Stimulated activated CD4-positive, alpha-beta T cell treated with anti-CD3 and anti-CD28 coated beads, Interleukin-1b, Interleukin-23, amount 100 ng/mL, for 48 hours (primary cell): ENCODE measurements at places on chromosomes 7 and 10.
A peak's percentile ranks its signal among the peaks of the same experiment; 100 is the strongest.

DNA sequence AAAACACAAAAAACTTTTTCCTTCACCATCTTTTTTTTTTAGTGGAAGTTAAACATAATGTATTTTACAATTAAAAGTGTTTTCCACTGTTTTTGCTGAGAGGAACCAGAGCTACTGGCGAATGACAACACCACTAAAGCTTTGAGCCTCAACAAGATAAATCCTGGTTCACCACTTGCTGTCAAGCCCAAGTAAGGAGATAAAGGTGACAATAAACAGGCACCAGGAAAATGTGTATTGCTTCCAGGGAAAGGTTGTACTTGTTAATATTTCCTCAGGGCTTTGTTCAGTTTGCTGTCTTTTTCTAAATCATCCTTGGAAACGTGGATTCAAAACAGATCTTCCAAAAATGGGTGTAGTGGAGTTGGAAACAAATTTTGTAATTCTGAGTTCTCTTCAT is 109.9 kb upstream of the ANKRD30A start:
- no peak for DNase-seq

- DNase-seq = no peak
These were observed 65.0 kb upstream of the PLXNA4 start for GRCh38 chr7:132641238-132641637.

GRCh38 chr10:101839416-101840063 is 4.1 kb downstream of the KCNIP2 start:
- DNase-seq = peak; percentile 50

- no peak for DNase-seq
These were observed 19.1 kb downstream of the ATOH7 start for GRCh38 chr10:68212721-68213352.

GRCh38 chr10:128046953-128047290 is 79.3 kb downstream of the MKI67 start:
- no peak for DNase-seq

DNA sequence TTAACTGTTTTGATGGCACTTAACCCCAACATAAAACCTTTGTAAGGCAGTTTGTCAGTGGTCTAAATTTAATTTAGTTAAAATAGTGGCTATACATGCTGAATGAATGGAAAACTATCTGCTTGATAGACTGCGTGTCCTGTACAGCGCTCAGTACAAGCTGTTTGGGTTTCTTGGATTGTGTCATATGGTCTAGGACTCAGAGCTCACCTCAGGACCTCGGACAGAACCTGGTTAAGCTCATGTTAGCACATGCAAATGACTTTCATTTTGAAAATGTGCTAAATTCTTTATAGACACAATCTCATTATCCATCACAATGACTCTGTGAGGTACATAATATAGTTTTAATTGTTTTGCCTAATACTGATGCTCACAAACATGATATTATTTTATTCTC is 55.7 kb upstream of the RELN start:
- DNase-seq = no peak

- no peak for DNase-seq
These were observed 48.1 kb downstream of the ATRNL1 start for GRCh38 chr10:115141254-115141653.

GRCh38 chr10:84152769-84153168 is 13.5 kb downstream of the GHITM start:
- DNase-seq = no peak

GRCh38 chr7:98713165-98713810 is 96.2 kb downstream of the NPTX2 start:
- no peak for DNase-seq

DNA sequence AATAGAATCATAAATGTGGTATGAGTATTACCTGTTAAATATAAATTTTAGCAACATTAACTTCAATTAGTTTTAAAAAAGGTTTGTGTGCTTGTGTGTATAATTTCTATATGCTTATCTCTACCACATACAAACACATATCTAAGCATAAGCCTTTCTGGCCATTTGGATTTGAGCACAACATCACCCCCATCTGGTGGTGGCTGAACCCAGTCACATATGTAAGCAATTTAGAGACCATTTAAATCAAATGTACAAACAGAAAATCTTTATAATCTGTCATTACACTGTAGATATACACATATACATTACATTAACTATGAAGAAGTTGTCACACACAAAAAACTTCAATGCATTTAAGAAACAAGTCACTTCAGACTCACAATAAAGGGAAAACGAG is 31.7 kb downstream of the GPR22 start:
- DNase-seq = peak; percentile 8

GRCh38 chr10:55500931-55501559 is 700.0 kb upstream of the PCDH15 start:
- no peak for DNase-seq

DNA sequence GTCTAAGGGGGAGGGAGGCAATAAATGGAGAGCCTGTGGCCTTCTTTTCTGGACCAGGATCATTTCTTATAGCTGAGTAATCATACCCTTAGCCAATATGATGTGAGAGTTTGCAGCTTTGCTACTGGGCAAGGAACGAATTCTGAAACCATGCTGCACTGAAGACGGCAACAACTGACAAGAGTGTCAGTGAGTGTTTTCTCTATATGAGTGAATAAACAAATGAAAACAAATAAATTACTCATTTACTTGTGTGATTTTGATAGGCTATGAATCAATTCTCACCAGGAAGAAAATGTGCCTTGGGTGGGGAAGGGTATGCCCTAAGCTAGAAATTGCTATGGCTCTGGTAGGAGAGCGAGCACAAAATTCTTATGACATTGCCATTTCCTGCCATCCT is 79.4 kb upstream of the LRRN3 start:
- peak; percentile 45 for DNase-seq

DNA sequence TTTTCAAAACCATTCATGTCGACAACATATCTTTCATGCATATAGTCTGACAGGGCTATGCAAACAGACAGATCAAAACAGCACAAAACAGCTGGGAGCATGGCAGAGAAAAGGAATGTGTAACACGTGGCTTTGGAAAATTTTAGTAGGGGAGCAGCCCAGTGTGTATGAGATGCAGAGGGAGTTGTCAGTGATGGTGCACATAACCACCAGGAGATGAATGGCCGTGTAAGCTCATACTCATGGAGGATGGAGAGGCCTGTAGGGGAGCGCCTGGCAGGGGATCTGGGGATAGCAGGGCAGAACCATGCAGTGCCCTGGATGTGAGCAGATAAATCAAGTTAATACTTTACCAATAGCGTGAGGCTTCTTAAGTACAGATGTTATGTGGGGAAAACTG is 45.7 kb downstream of the RHOBTB1 start:
- no peak for DNase-seq

DNA sequence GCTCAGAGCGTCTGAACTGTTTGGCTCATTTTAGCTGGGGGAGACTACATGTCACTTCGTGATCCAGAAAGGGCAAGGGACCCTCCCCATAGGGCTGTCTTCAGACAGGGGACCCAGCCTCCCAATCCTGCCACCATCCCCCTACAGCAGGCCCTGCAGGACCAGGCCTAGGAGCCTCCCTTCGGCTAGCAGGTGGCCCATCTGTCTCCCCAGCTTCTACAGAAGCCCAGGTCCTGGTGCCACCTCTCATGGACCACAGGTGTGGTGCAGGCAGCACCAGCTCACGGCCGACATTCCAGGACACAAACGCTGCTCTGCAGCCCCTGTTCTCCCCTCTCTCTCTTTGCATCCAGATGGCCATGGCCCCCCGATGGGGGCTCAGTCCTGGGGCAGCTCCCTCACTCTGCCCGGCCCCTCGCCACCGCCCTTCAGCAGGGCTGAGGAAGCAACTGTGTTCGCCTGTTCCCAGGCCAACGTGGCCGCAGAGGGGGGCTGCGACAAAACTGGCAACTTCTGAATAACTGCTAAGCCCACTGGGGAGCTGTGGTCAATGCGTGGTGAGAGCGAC is 10.3 kb downstream of the TECPR1 start:
- DNase-seq = no peak

DNA sequence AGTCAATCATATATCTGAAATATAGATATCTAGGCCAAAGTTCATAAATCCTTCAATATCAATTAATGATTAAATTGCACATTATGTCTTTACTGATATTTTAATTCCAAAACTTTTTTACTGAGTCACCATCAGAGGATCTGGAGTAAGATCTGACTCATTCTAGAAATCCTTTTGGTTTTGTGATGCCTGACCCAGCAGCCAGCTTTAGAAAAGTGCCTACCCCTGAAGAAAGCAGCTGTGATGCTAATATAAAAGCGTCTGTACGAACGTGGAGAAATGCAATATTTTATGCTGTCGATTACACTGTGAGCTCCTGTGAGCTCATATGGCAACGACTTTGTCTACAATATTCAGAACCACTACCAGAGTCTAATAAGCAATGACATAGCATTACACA is 142.5 kb upstream of the LRRTM3 start:
- no peak for DNase-seq

GRCh38 chr7:105027176-105027853 is 13.3 kb downstream of the KMT2E start:
- no peak for DNase-seq

- DNase-seq = no peak
These were observed 230.9 kb downstream of the AGMO start for GRCh38 chr7:15330943-15331342.

DNA sequence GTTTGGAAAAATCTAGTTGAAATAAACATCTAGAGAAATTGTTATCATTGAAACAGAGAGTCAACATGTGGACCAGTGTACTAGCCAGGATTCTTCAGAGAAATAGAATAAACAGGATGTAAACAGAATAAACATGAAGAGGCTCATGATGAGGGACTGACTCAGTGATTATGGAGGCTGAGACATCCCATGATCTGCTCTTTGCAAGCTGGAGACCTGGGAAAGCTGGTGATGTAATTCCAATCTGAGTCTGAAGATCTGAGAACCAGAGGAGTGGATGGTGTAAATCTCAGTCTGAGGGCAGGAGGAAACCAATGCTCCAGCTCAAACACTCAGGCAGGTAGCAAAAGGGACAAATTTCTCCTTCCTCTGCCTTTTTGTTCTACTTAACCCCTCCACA is 62.9 kb upstream of the FAM180A start:
- no peak for DNase-seq

GRCh38 chr10:93186653-93187052 is 113.0 kb downstream of the CYP26A1 start:
- no peak for DNase-seq

DNA sequence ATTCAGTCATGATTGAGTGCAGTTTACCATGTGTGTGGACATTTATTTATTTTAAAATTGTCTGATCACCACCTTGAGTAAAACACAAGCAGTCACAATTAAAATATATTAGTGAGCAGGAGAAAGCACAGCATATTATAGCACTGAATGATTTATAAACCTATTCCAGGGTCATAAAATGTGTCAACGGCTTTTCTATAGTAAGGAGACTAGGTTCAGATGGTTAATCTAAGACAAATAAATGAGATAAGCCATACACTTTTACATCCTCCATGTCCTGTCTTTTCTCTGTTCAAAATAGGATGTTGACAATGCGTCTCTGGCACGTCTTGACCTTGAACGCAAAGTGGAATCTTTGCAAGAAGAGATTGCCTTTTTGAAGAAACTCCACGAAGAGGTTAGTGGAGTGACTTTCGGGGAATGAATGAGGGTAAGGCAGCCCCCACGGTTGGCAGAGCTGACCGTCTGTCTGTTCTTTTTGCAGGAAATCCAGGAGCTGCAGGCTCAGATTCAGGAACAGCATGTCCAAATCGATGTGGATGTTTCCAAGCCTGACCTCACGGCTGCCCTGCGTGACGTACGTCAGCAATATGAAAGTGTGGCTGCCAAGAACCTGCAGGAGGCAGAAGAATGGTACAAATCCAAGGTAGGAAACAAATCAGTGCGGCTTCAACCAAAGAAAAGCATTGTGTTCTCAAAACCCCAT is 5.4 kb downstream of the VIM start:
- no peak for DNase-seq

GRCh38 chr7:65839846-65840245 is 33.0 kb upstream of the VKORC1L1 start:
- DNase-seq = no peak

- DNase-seq = peak; percentile 54
These were observed 7.5 kb upstream of the EBF3 start for GRCh38 chr10:129971381-129972144.

DNA sequence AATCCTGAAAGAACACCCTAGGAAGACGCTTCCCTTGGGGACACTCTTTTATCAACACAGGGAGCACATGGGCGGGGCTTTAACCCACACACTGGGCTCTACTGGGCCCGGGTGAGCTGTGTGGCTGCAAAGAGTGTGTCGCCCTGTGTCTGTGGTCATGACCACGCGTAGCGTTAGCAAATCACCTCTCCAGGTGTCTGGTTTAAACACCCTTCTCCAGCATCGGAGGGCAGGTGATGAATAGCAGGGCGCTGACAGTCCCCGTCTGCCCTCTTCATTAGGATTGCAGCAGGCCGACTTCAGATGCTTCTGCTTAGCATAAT is 127.7 kb downstream of the ADARB2 start:
- no peak for DNase-seq

- DNase-seq = no peak
These were observed 268.4 kb downstream of the GPR37 start for GRCh38 chr7:124497176-124497575.

GRCh38 chr10:55630491-55631056 is 730.5 kb downstream of the ZWINT start:
- DNase-seq = no peak

DNA sequence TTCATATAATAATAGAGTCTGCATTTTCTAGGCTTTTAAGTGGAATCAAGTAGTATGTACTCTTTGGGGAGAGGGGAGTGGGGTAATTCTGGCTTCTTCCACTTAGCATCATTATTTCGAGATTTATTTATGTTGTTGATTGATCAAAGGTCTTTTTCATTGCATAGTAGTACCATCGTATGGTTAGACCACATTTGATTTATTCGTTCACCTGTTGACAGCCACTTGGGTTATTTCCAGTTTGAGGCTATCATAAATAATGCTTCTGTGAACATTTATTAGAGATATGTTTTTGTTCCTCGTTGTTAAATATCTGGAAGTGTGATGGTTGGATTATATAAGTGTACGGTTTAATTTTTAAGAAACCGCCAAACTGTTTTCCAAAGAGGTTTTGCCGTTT is 52.8 kb downstream of the AHCYL2 start:
- no peak for DNase-seq

- DNase-seq = no peak
These were observed 140.9 kb downstream of the ABCA13 start for GRCh38 chr7:48312151-48312550.

GRCh38 chr10:96271016-96271815 is at the start of gene BLNK:
Gene BLNK, minus strand, starts transcription at chr10:96271569. Its CDS starts 171 bp downstream, at chr10:96271398.
- no peak for DNase-seq

DNA sequence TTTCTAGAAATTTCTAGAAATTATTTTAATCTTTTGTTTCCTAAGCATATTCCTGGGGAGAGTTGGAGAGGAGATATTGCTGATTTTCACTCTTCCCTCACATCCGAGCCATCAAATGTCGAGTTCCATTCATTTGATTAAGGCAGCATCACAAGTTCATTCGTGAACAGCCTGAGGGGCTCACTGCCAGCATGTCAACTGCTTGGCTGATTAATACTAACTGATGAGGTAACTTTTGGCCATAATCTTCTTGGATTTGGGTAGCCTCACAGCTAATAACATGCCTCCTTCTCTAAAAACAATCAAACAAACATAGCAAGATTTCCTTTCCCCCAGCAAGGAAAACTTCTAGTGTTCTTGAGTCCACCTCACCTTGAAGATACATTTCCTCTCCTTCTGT is 87.1 kb upstream of the AFAP1L2 start:
- no peak for DNase-seq
